ENCODE measurements at places on chromosomes 4 and X. TPM values are rescaled to one million over a fixed set of nuclear protein-coding genes. Genes with fewer than 3 reads are reported as not detected.

Gene INTS6L
- total RNA-seq, result 14.7 TPM

Gene GALNTL6
- total RNA-seq, result 0.62 TPM

Gene CDKL2
- 1.1 TPM for total RNA-seq

Gene FAM184B
- total RNA-seq, result 8.0 TPM

Gene ALPK1
- total RNA-seq, result 17.8 TPM

Gene DSPP
- total RNA-seq, result not detected

GRCh38 chr4:3422241-3422801 lies 19.4 kb upstream of the HGFAC start:
- DNase-seq, result no peak

GRCh38 chrX:100368167-100368566 lies 41.9 kb downstream of the PCDH19 start:
- no peak for DNase-seq

DNA sequence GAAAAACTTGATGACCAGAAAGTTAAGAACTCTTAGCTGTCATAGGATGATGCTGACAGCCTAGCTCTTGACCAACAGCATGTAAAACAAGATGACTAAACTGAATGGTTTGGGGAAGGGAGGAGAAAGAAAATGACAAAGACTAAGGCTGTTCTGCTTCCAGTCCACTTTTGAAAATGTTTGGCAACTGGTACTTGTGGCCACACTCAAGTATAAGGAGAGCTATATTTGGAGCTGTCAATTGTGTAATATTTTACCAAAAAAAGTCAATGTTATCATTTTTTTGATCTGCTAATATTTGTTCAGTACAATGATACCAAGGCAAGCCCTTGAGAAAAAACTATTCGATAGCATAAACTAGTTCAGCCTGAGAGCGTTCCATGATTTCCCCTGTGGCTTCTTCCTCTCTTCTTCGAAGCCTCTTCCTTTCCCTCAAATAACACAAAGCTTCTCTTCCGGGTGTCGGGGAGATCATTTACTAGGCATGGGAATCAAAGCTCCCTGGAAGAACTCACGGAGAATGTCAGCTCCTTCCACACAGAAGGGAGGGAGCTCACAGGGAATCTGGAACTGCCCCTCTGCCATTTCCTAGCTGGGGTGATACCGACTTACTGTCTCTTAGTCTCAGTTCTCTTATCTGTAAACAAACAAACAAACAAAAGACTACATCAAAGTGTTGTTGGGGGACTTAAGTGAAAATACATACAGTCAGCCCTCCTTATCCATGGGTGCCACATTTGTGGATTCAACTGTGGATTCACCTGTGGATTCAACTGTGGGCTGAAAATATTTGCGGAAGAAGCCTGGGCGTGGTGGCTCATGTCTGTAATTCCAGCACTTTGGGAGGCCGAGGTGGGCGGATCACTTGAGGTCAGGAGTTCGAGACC lies 82.6 kb downstream of the SCD5 start:
- DNase-seq, result no peak

GRCh38 chr4:177246641-177247584 lies 62.8 kb upstream of the NEIL3 start:
- peak; percentile 20 for DNase-seq

DNA sequence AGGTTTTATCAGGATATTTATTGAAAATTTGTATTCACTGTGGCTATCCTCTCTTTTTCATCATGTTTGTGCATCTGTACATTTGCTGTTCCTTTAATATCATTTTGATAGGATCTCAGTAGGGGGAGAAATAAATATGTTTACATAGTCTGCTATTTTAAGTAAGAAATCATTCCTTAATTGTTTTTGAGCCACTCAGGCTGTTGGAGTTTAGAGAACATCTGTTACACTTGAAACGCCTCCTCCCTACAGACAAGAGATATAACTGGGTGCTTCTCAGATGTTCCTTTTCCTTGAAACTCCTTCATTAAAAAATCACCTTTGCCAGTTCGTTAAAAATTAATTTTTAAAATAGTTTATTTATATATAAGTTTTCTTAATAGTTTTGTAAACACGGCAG lies 59.4 kb downstream of the QRFPR start:
- no peak for DNase-seq

DNA sequence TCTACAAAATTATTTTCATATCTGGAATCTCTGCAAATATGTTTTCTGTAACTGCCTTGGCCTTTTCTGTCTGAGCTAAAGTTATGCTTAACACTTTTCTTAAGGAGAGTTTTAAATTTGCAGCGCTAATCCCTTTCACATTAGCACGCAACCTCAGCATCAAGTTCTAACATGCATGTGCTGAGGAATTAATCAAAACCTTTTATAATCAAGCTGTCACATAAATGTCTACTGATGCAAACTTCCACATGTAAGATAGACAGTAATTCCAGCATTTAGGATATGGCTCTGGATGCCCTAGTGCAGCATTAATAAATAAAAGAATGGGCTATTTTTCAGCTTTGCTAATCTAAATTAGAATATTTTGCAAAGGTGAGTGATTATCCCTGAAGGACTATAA lies 17.5 kb upstream of the NEIL3 start:
- no peak for DNase-seq

- no peak for DNase-seq
Observed at GRCh38 chrX:16136080-16136479, 12.7 kb downstream of the GRPR start.

GRCh38 chr4:149168645-149169044 lies 647.0 kb downstream of the IQCM start:
- DNase-seq, result no peak

- DNase-seq, result peak; percentile 54
Observed at GRCh38 chr4:72326692-72327632, 242.1 kb downstream of the ADAMTS3 start.

DNA sequence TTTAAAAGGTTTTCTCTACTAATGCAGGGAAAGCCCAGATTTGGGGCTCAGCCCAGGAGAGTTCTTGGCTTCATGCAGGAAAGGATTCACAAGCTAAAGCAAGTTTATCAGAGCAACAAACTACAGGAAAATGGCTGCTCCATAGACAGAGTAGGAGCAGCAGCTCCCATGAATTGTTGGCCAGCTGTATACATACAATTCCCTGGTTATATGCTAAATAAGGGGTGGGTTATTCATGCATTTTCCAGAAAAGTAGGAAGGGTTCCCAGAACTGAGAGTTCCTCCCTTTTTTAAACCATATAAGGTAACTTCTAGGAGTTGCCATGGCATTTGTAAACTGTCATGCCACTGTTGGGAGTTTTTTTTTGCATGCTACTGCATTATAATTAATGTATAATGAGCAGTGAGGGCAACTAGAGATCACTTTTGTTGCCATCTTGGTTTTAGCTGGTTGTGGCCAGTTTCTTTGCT lies 2.6 kb downstream of the C4orf33 start:
- DNase-seq, result no peak

DNA sequence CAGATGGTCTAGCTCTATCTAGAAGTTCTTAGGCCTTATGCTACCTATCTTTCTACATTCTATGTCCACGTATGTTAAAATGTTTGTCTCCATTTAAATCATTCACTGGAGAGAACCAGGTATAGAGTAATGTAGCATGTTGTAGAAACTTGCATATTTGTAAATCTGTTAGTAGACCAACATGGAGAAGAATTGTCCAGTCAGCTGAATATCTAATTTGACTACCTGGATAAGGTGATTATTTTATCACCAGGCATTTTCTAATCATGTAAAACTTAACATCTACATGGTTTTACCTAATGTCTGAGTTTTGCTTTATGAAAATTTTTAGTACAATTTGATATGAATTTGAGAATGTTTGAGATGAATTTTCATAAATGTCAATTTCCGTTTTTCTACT lies 19.5 kb downstream of the REST start:
- DNase-seq, result no peak

GRCh38 chr4:52173470-52174045 lies 122.5 kb downstream of the SPATA18 start:
- peak; percentile 54 for DNase-seq
